Thyroid gland (tissue), 4 donors: ENCODE measurements at places on chromosomes 7 and 10. TPM values are rescaled to one million over a fixed set of nuclear protein-coding genes. Genes with fewer than 3 reads are reported as not detected.

CREM gene
- total RNA-seq: 49.4 TPM

SHTN1 gene
- total RNA-seq: 31.6 TPM

IL15RA gene
- total RNA-seq: 24.8 TPM

CNNM1 gene
- total RNA-seq: 0.27 TPM

WIPF3 gene
- total RNA-seq: 0.22 TPM

NME8 gene
- not detected for total RNA-seq

HABP2 gene
- not detected for total RNA-seq

LRRC4 gene
- 0.39 TPM for total RNA-seq

ZP3 gene
- total RNA-seq: 1.0 TPM
